B cell (primary cell): ENCODE measurements at places on chromosomes 2 and 18.
A peak's percentile ranks its signal among the peaks of the same experiment; 100 is the strongest.

DNA sequence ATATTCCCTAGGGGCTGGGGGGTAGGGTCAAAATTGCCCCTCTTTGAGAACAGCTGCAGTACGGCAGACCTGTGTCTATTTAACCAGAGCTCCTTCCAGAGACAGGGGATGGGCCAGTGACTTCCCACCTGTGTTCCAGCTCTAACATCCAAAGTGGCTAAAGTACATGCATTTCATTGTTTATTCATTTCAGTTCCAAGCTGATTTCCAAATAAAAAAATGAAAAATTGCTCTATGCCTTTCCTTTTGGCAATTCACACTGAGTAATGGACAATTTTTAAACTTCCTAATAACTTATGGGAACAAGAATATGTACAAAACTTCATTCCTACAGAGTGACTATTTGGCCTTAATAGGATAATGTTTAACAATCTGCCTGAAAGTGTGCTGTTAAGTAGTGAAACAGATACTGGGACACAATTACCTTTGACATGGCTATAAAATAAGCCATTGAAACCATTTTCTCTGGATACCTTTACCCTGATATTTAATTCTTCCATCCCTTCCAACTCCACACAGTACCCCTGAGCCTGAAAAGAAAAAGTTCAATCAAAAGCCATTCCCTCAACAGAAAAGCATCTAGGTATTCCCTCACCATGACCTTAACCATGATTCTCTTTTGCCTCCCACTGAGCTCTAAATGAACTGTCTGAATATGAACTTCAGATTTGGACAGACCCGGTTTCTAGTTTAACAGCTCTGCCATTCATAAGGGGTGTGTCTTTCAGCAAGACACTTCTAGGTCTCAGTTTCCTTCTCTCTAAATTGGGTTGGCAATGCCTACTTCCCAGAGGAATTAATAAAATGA, 73.1 kb downstream of the RDH14 start:
- no peak for DNase-seq

- no peak for DNase-seq
These were observed 5.0 kb downstream of the EMILIN2 start for GRCh38 chr18:2851771-2852170.

- no peak for DNase-seq
These were observed 20.7 kb upstream of the NT5C1B start for GRCh38 chr2:18610090-18610489.

- no peak for DNase-seq
These were observed 400.6 kb upstream of the CHST9 start for GRCh38 chr18:27585602-27586173.

DNA sequence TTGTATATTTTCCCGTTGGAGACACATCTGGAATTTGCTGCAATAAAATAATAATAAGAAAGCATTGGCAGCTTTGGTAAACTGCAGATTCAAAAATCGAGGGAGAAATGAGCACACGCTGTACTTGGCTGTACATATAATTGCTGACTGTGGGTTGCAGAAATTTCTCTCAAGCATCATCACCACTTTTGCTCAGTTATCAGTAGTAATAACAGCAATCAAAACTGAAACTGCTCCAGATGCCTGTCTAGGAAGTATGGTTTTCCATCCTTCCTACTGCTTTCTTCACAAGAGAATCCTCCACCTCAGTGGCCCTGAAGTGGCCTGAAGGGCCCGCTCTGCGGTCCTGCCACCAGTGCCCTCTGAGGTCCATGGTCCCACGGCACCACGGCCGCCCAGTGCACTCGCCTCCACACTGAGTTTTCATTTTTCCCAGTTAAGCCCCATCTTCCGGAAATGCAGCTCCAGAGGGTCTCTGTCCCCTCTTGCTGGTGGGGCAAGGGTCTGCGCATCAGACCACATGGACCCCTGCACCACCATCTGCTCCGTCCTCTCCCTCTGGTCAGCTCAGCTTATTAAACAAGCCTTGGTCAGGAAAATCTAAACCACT, 3.9 kb downstream of the DUSP28 start:
- no peak for DNase-seq

- DNase-seq, result no peak
These were observed 21.3 kb upstream of the ACKR3 start for GRCh38 chr2:236548179-236548921.

DNA sequence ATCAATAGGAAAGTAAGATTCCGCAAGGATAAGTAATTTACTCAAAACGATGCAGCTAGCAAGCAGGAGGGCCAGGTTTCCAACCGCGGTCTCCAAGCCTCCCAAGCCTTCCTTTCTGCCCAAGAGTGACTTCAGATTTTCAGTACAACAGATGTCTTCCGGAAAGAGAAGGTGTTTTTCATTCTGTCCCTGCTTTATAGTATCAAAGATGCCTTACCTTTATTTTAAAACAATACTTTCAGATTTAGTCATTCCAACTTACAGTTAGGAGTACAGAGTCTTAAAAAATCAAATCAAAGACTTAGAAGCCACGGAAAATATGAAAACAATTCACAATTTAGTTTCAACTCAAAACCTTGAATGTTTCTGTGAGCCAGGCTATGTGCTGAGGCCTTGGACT, 43.6 kb downstream of the CYB5A start:
- DNase-seq, result no peak

DNA sequence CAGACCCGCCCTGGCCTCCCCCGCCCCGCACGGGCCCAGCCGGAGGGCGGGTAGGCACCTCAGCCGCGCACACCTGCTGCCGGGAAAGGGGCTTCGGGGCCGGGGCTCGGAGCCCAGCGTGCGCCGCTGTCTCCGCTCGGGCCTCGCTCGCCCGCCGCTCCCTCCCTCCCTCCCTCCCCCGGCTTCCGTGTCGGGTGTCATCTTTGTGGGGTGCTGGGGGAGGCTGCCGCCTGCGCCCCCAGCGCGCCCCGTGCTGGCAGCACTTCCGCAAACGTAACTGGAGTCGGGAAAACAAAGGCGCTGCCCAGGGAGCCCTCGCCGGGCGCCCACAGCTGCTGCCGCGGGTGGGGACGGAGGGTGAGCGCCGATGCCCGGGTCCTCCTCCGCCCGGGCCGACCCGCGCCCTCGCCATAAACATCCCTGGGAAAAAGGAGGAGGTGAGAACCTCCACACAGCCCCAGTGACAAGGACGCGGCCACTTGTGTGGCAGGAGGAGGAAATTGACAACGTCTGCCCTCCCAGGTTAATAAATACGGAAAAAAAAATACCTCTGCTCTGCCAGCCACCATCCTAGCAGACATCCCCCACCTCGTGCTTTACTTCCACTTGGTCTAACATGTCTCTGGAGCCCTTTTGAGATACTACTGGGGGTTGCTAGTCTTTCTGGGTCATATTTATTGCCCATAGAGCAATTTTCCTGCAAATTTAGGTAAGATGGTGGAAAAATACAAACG, 550 bp downstream of the MFSD6 start:
- DNase-seq, result peak; percentile 90

- no peak for DNase-seq
These were observed 101.4 kb downstream of the CAMKMT start for GRCh38 chr2:44462934-44463849.

DNA sequence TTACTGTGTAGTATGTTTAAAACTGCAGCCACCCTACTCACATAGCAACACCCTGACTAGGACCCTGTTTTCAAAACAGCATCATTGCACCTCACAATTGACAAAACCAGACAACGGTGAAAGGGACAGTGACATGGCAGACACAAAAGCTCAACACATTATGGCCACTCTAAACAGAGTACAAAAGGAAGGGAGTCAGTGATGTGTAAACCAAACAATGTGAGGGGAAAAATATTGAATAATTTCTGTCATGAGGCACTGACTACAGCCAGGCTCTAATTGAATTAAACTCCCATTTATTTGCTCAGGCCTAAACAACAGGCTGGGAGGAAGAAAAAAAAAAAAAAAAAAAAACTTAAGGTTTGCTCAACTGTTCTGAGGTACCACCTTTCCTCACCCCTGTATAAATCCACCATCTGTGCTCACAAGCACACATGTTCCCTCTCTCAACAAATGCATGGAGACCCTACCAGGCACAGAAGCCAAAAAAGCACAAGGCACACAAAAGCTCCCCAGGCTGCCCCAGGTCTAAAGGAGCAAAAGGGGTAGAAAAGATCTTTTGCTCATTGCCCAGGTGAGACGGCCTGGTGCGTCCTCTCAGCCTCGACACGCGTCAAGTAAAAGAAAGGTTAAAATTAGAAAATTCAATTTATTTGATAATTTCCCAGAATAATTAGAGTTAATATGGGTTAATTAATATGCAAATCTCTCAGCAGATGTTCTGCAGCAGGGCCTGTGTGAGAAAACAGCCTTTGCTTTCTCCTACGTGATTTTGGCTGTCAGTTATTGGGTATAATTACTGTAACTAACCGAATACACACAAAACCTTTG, 80.9 kb downstream of the ZEB2 start:
- DNase-seq, result no peak

GRCh38 chr2:43221763-43222474, 4.5 kb downstream of the ZFP36L2 start:
- DNase-seq, result no peak
